ENCODE measurements at places on chromosomes 6 and 20. TPM values are rescaled to one million over a fixed set of nuclear protein-coding genes. Genes with fewer than 3 reads are reported as not detected.

GRCh38 chr6:10759312-10759839 is 11.8 kb downstream of the TMEM14B start:
- DNase-seq = no peak

PRDM1 gene
- 4.7 TPM for total RNA-seq

GRCh38 chr20:17875106-17875980 is 93.3 kb downstream of the SNX5 start:
- no peak for DNase-seq

DNA sequence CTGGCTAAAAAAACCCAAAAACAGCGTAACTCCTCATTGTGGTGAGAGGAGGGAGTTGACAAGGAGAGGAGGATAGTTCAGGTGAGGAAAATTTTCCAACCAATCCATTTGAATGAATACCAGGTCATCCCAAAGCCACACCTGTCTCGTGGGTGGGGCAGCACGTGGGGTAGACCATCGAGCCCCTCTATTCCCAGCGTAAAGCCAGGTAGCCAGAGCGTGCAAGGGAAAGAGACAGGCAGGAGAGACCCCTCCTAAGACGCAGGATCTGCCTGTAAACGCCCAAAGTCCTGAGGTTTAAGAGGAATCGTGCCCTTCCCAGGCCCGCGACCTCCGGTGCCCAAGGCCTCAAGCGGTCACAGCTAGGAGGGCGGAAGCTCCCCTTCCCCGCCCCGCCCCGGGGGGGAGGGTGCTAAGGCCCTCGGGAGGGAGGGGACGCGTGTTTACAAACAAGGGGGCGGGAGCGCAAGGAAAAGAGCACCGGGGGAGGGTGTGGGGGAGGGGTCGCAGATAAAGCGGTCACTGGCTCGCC is 712 bp downstream of the RXRB start:
- no peak for DNase-seq

- DNase-seq = peak; percentile 60
Observed at GRCh38 chr20:18001131-18001921, 32.5 kb downstream of the MGME1 start.

GRCh38 chr20:52105442-52106422 is 85.8 kb downstream of the ZFP64 start:
- no peak for DNase-seq

SPATA2 gene
- 35.9 TPM for total RNA-seq

ZC2HC1B gene
- total RNA-seq = not detected

GRCh38 chr20:25514747-25515340 is 70.5 kb downstream of the NINL start:
- no peak for DNase-seq

- DNase-seq = no peak
Observed at GRCh38 chr20:54497931-54498718, 22.7 kb downstream of the DOK5 start.

DNA sequence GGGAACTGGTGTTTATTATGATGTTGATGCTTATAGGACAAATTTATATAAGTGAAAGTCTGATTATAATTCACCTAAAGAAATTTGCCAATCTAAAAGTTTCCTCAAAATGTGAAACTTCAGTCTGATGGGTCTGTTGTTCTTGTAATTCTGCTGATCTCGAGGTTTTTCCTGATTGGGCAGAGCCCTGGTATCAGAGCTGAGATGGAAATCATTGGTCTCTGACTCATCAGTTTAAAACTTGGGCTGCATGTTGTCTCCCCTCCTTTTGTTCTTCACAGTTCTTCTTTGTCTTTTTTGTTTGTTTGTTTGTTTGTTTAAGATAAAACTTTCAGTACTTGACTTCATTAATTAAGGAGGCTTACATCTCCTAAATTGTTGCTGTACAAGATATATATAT is 5.9 kb downstream of the SMAP1 start:
- DNase-seq = no peak

GRCh38 chr20:4714818-4715217 is 6.9 kb upstream of the PRND start:
- DNase-seq = no peak

DNA sequence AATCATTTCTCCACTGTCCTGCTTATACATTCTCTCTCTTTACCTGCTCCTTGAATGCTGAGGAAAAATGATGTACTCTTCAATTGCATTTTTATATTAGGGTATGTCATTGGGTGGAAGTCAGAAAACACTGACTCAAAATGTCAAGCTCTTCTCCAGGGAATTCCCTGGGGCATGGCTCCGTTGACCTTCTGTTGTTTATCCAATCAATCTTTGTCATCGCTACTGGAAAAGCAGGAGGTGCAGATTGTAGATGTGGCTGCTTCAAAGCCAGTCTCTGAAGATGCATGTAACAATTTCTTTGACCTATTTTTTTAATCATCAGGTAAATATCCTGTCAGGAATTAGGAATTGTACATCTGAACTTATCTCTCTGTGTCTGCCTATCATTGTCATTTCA is 63.9 kb upstream of the TENT5A start:
- DNase-seq = no peak

EPM2A gene
- total RNA-seq = 29.1 TPM

GRCh38 chr6:118931436-118931835 is 3.5 kb downstream of the MCM9 start:
- no peak for DNase-seq

DNA sequence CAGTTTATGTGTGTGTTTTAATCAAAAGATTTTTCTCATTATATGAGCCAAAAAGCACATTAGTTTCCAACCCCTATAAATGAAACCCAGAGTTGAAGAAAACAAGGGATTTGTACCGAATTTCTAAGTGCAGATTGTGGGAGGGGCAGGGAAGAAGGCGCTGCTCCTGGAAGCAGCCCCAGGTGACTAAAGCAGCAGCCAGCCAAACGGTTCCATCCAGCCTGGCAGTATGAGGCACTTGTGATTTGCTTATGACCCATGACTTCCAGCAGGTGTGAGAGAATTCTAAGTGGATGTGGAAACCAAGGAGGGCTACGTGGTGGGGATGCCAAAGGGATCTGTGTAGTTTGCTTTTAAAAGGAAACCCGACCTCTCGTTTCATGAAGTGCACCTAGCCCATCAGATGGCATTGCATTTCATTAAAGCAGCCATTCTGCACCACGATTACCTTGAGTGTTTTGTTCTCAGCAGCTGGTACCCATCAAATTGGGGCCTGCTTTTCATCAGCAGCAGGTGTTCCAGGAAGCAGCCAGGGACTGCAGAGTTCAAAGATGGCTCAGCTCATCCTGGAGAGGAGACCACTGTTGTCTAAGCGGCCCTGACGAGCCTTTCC is 79.1 kb downstream of the DTD1 start:
- DNase-seq = no peak

GRCh38 chr20:31829731-31830130 is 10.6 kb downstream of the MYLK2 start:
- DNase-seq = no peak

CFB gene
- total RNA-seq = 13.2 TPM

DNA sequence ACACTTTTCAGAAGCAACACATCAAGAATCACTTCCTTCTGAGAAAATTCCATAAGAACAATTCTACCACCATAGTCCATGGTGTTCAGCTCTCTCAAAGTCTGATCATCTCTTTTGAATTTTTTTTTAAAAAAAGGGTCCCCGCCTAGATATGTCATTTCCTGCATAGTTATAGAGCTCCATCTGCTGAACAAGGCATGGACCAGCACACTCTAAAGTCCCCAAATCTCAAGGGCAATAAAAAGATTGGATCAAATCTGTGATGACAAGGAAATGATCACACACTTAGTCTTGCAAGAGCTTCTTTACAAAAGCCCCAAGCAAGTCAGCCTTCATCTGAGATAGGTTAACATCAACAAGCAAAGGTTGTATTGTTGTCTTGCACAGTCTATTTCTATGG is 100.7 kb upstream of the STMND1 start:
- no peak for DNase-seq

DNA sequence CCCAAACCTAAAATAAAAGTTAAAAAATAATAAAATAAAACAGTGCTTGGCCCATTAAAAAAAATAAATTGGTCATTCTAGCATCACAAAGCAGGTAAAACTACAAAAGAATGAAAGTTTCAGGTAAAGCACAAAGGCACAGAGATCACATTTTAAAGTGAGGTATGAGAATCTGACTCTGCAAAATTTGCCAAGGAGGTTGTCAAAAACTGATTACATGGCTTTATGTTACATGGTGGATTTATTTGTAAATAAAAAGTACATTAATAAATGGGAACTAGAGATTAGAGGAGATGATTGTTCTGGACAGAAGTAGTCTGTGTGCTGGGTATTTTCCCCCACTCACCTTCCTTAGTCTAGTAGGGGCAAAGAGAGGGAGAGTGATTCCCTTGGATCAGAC is 24.2 kb upstream of the ATXN1 start:
- no peak for DNase-seq

DEFB114 gene
- not detected for total RNA-seq

DNA sequence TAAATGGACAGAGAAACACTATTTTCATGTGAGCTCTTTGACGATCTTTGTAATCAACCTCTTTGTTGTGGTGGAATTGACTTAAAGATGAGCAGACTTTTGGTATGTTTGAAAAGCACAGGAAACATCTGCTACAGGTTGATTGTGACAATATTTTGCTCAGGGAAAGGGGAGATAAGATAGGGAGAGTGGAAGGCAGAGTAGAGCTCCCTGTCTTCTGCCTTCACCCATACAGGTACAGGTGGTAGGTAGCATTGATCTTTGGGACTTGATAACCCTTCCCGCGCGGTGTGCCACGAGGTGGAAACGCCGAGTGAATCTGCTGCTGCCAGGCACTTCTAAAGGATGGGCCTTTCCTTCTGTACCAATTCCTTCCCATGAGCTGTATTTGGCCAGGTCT is 183.6 kb downstream of the UTRN start:
- DNase-seq = no peak

PROKR2 gene
- 4.4 TPM for total RNA-seq

DNA sequence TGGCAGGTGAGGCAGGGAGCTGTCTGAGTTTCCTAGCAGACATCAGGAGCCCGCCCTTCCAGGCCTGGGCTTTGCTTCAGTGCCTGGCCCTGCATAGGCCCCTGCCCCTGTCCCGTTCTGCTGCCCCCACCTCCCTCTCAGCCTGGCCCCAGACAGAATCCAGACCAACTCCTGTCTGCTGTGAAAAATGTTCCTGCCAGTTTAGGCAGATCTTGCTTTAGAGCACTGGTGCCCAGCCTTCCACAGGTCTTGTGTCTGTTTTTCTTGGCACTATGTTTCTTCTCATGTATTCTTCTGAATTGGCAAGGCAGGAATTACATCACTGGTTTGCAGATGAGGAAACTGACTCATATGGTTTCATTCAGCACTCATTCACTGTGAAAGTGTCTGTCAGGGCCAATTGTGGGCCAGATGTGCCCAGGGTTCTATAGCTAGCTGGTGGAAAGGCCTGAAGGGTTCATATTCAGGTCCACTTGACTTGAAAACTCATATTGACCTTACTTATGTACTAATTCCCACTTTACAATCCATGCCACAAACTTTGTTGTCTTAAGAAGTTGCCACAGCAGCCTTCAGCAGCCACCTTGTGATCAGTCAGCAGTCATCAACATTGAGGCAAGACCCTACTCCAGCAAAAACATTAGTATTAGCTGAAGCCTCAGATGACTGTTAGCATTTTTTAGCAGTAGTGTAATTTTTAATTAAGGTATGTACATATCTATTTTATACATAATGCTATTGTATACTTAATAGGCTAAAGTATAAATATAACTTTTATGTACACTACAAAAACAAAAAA is 40.5 kb downstream of the HLA-F start:
- no peak for DNase-seq

DNA sequence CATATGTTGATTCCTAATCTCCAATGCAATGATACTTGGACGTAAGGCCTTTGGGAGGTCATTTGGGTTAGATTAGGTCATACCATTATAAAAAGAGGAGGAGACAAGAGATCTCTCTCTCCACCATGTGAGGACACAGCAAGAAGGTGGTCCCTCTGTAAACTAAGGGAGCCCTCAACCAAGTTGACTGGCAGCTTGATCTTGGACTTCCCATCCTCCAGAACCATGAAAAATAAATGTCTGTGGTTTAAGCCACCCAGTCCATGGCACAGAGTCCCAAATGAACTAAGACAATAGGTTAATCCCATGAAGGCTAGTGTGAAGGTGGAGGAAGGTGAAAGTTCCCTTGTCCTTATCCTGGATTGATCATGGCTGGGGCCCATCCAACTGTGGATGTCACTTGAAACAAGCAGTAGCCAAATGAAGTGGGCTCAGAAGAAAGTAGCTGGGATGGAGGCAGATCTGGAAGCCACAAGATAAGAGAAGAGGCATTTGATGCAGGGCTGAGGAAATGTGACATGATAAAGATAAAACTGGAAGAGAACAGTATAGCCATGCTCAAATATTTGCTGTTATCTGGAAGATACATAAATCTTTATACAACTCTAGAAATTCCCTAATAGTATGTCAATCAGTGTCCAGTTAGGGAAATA is 99.9 kb downstream of the BANF2 start:
- DNase-seq = no peak

DNA sequence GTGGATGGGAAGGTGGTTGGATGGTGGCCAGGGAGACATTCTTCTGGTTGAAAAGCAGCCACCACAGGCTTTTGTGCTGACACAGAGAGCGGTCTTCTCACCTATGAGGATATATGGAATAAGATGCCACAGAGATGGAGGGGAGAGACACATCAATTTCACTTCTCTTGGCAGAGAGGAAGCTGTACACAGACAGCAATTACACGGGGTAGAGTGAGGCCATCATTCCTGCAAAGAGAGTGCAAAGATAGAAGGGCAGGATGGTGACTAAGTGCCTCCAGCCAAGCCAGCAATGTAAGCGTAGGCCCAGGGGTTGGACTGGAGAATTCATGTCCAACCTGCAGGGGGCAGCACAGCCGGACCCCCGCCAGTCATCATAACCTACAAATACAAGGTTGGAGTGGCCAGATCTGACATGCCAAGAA is 56.4 kb downstream of the NRN1 start:
- DNase-seq = no peak

All from dorsolateral prefrontal cortex (tissue), 122 donors.